Urinary bladder (tissue), 4 donors: ENCODE measurements at places on chromosomes 12 and 14. TPM values are rescaled to one million over a fixed set of nuclear protein-coding genes. Genes with fewer than 3 reads are reported as not detected.

The GPRC5A gene
- 12.1 TPM for total RNA-seq

The WNT5B gene
- total RNA-seq, result 9.8 TPM

The KRT6B gene
- total RNA-seq, result not detected

The CFAP54 gene
- 6.8 TPM for total RNA-seq

The BDKRB1 gene
- 3.0 TPM for total RNA-seq

The ENDOU gene
- total RNA-seq, result not detected

The EIF2S3B gene
- total RNA-seq, result 1.1 TPM

The CLEC6A gene
- not detected for total RNA-seq

The NRXN3 gene
- total RNA-seq, result 3.9 TPM

The SIX6 gene
- total RNA-seq, result not detected

The PROX2 gene
- not detected for total RNA-seq

The DEPDC4 gene
- total RNA-seq, result 3.4 TPM

The LRP1-AS gene
- total RNA-seq, result not detected

The MDGA2 gene
- total RNA-seq, result 6.1 TPM

The CPNE6 gene
- total RNA-seq, result 0.58 TPM

The ART4 gene
- 4.8 TPM for total RNA-seq

The TPI1 gene
- 331 TPM for total RNA-seq

The COA8 gene
- 37.0 TPM for total RNA-seq

The GLI1 gene
- 11.5 TPM for total RNA-seq

The GTF2H3 gene
- total RNA-seq, result 37.3 TPM

The OTX2 gene
- not detected for total RNA-seq

The TBX3 gene
- total RNA-seq, result 123 TPM

The PTPRQ gene
- total RNA-seq, result 16.3 TPM

The PARPBP gene
- 21.4 TPM for total RNA-seq

The PRH2 gene
- total RNA-seq, result not detected

The MYH6 gene
- total RNA-seq, result 0.26 TPM

The RNASE13 gene
- not detected for total RNA-seq

The CCDC175 gene
- 0.74 TPM for total RNA-seq

The EPYC gene
- 1.2 TPM for total RNA-seq

The SYT1 gene
- 13.8 TPM for total RNA-seq

The KRT77 gene
- total RNA-seq, result not detected

The LPAR5 gene
- 1.7 TPM for total RNA-seq

The TMPRSS12 gene
- total RNA-seq, result not detected

The PLCZ1 gene
- not detected for total RNA-seq

The CYP27B1 gene
- 0.16 TPM for total RNA-seq

The IAPP gene
- total RNA-seq, result not detected

The SLC15A4 gene
- 37.5 TPM for total RNA-seq

The BTBD6 gene
- 28.6 TPM for total RNA-seq

The HOXC10 gene
- total RNA-seq, result 1.6 TPM

The MYF6 gene
- 8.6 TPM for total RNA-seq

The FOXG1 gene
- not detected for total RNA-seq

The SP7 gene
- not detected for total RNA-seq

The CCDC38 gene
- total RNA-seq, result not detected

The DDHD1 gene
- total RNA-seq, result 71.1 TPM

The OR6C2 gene
- 0.42 TPM for total RNA-seq

The TXNDC16 gene
- total RNA-seq, result 19.2 TPM

The CLEC7A gene
- total RNA-seq, result 4.5 TPM

The MOAP1 gene
- 26.6 TPM for total RNA-seq

The C12orf54 gene
- 1.5 TPM for total RNA-seq

The PPP1CC gene
- 203 TPM for total RNA-seq
